HCT116 (cell line): ENCODE measurements at places on chromosomes 2 and 18.

- no peak for DNase-seq
Measured at GRCh38 chr2:230643576-230644291, 68.9 kb upstream of the CAB39 start.

GRCh38 chr2:191537921-191538320 is 140.0 kb upstream of the NABP1 start:
- no peak for DNase-seq

- DNase-seq, result no peak
Measured at GRCh38 chr2:162734866-162735265, 103.7 kb downstream of the KCNH7 start.

DNA sequence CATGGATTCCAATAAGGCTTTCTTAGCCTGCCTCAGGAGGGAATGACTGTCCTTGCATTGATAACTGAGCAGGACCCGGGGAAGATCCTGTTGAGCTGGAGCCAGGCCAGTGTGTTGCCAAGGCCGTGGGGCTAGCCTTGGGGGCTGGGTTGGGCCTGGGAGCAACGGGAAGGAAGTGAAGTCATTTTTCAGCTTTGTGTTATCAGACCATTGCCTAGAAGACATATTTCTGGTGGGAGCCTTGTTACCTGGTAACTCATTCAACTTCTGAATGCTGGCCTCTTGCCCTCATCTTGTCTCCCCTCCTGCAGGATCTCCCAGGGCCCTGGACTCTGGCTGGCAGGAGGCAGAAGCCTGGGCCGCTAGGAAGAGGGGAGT is 92.7 kb upstream of the MGAT5 start:
- DNase-seq, result no peak

DNA sequence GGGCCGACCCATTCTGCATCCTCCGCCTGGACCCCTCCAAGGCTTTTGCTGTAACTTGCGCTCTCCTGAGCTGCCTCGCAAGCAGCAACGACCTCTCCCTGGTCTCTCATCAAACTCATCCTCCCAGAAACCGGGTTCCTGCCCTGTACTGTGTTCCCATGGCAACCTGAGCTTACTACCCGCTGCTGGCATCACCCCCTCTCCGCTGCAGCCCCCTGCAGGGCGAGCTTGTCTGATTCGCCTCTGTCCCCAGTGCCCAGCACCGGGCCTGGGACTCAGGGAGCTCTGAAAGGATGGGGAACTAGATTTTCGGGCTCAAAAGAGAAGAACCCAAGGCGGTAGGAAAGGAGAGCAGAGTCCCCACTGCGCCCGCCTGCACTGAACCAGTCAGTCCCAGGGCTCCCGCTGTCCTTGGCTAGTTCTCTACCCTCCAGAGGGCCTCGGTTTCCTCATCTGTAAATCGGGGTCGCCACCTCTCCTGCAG is 463 bp downstream of the HS1BP3 start:
- DNase-seq, result no peak

GRCh38 chr2:98191883-98192282 is 104.9 kb downstream of the VWA3B start:
- DNase-seq, result no peak

GRCh38 chr18:60090170-60090569 is 190.4 kb downstream of the PMAIP1 start:
- no peak for DNase-seq

DNA sequence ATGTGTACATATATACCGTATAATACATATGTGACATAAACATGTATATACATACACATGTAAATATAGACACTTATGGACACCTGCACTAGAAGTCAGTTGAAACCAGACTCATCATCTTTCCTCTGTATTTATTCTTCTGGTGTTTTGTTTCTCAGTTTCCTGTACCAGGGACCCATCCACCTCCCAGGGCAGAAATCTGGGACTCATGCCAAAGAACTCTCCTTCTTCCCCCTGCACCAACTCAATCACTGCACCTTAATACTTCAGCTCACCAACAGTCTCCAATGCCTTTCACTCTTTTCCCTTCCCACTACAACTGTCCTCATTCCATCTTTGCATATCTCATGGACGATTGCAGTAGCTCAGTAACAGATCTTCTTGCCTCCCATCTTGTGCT is 428.0 kb downstream of the FBXO15 start:
- DNase-seq, result no peak

GRCh38 chr18:44709307-44710126 is 28.8 kb downstream of the SETBP1 start:
- DNase-seq, result no peak

GRCh38 chr2:152622219-152622618 is 95.0 kb downstream of the PRPF40A start:
- DNase-seq, result no peak

DNA sequence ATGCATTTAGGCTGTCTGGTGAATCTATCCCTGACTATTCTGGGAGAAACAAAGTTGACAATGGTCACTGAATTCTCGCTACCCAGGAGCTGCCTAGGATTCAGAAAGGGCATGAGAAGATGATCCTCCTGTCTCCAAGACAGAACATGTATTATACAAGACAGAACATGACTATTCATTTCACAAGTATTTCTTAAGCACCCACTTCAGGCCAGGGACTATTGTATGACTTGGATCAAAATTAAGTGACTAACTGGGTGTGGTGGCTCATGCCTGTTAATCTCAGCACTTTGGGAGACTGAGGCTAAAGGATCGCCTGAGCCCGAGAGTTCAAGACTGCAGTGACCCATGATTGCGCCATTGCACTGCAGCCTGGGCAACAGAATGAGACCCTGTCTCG is 235.8 kb upstream of the RAB12 start:
- DNase-seq, result no peak

GRCh38 chr2:219645631-219646527 is 18.4 kb downstream of the SLC4A3 start:
- DNase-seq, result peak; percentile 65
